Mammary epithelial cell (primary cell): ENCODE measurements at places on chromosomes 6 and 20. TPM values are rescaled to one million over a fixed set of nuclear protein-coding genes. Genes with fewer than 3 reads are reported as not detected.

The SLC4A11 gene
- 10.0 and 20.1 TPM in 2 replicates for total RNA-seq

DNA sequence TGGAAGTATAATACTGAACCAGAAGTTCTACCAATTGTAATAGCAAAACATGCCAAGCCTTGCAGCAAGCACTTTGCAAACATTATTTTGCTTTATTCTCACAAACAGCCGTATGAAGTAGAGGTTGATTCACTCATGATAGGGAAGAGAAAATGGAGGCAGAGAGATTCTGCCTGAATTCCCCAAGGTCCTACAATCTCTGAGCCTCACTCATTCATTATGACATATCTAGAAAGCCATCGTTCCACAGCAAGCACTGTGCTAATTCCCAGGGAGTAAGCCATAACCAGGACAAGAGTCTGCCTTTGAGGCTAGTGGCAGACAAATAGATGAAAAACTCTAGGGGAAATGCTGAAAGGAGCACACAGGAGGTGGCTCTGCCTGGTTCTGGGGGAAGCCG, 288.0 kb downstream of the TSHZ2 start:
- DNase-seq, result no peak

- DNase-seq, result no peak
Observed at GRCh38 chr6:119347466-119348095, 2.0 kb downstream of the MAN1A1 start.

DNA sequence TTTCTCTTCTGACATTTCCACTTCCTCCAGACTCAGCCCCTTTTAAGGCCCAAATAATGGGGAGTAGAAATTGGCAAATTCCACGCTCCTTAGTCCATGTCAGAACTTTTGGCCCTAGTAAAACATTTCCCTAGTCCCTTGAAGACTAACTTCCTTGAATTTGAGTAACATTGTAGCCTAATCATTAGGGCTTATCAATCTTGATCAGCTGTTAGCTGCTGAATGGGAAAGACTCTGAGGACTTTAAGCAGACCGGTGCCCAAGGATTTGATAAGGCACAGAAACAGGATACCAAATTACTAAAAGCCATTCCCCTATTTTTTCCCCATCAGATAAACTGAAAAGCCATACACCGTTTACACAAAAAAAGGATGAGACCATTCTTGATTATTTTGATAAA, 37.0 kb upstream of the ECI2 start:
- no peak for DNase-seq

- peak; percentile 79 for DNase-seq
Observed at GRCh38 chr6:148509800-148510581, 167.4 kb downstream of the SASH1 start.

GRCh38 chr6:167720456-167721285, 106.0 kb upstream of the AFDN start:
- no peak for DNase-seq
